ENCODE measurements at places on chromosomes 7 and 10.

DNA sequence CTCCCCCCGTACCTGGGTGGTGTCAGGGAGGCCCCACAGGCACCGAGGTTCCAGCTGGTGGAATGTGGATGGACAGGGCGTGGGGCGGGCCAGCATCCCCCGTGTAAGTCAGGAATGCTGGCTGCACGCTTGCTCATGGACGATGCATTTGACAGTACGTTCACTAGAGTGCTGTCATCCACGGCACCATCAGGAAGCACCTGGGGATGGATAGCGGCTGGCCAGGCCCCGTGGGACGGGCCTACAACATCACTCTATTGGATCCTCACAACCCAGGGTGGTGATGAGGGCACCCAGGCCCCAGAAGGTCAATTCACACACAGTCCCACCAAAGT, 63.6 kb downstream of the INSIG1 start:
- DNase-seq, result no peak

GRCh38 chr7:94067047-94067446, 62.9 kb upstream of the BET1 start:
- no peak for DNase-seq

DNA sequence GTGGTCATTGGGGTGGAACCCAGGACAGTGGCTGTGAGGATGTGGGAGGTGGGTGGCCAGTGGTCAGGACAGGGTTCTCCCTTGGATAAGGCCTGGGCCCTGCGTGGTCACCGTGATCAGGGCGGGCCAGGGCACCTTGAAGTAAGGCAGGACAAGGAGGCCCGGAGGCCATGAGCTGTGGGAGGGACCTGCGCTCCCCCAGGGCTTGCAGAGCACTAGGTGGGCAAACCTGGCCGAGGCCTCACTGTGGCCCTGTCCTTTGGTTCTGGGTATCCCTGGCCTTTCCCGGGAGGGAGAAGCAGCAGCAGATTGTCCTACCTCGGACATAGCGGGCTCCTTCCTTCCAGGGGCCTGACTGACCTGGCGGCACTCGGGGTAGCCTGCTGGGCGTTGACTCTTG, 144.8 kb upstream of the RET start:
- no peak for DNase-seq

GRCh38 chr7:82859106-82859850, 303.4 kb downstream of the PCLO start:
- no peak for DNase-seq

DNA sequence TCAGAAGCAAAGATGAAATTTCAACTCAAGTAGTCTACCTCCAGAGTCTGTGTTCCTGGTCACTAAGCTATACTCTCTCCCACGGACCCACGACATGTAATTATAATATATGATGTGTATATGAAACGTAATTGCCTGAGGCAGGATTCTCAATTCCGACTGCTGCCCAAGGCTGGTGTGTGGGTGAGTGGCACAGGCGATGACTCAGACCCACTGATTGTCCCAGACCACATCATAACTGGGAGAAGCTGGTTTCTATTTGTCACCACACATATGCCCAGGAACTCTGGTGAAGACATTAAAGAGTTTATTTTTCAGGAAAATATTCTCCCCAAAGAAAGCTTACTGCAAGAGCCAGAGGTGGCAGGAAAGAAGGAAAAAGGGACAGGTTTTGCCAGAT, 219.3 kb downstream of the JAZF1 start:
- peak; percentile 92 for DNase-seq

DNA sequence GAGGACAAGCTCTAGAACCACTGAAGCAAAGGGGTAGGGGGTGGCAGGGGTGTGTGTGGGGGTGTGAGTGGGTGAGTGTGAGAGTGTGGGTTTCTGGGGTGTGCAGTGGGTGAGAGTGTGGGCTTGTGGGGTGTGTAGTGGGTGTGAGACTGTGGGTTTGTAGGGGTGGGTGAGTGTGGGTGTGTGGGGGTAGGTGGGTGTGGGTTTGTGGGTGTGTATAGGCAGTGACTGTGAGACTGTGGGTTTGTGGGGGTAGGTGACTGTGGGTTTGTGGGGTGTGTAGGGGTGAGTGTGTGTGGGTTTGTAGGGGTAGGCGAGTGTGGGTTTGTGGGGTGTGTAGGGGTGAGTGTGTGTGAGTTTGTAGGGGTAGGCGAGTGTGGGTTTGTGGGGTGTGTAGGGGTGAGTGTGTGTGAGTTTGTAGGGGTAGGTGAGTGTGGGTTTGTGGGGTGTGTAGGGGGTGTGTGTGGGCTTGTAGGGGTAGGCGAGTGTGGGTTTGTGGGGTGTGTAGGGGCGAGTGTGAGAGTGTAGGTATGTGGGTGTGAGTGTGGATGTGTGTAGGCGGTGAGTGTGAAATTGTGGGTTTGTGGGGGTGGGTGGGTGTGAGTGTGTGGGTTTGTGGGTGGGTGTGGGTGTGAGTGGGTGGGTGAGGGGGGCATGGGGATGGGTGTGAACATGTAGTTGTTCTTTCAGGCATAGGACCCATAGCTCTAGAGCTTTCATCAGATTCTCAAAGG, 8.8 kb downstream of the NOS3 start:
- no peak for DNase-seq

GRCh38 chr10:132527339-132528063, 10.1 kb upstream of the INPP5A start:
- no peak for DNase-seq

- DNase-seq, result no peak
Observed at GRCh38 chr10:43377424-43377883, 6.0 kb downstream of the FXYD4 start.

DNA sequence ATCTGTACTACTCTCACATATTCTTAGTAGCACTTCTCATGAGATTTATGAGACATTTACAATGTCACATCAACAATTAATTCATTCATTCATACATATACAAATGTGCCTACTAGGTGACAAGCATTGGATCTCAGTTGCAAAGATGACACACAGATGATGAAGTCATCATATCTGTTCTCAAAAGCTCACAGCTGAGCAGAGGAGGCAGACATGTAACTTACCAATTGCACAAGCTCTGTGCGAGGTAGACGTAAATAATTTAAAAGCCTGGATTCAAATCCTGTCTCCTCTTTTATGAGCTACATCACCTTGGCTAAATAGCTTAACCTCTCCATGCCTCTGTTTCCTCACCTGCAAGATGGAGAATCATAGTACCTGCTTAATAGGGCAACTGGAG, 109.4 kb upstream of the FAM133B start:
- DNase-seq, result no peak

DNA sequence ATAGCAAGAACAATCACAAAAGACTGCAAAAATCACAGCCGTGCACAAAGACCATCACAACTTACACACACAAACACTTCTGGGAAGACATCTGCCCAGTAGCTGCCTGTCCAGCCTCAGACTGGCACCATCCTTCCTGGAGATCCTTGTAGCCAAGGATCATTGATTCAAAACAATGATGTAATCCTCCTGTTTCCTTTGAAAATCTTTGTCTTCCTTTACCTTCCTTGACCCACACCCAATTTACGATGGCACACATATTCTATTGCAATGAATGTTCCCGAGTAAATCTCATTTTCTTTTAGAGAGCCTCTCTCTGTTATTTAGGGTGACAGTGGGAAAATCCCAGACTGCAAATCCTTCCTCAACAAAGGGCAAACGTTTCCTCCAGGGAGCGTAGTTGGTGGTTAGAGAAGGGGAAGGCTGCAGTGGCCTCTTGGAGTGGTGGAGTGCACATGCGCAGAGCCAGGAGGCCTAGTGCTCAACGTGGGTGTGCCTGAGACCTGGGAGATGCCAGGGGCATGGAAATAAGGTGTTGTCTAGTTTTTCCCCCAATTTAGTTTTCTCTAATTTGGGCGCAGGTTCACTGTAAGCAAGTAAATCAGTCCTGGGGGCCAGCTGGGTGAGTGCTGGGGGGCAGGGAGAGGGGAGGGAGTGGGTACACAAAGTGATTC, 3.1 kb upstream of the INPP5A start:
- DNase-seq, result no peak

DNA sequence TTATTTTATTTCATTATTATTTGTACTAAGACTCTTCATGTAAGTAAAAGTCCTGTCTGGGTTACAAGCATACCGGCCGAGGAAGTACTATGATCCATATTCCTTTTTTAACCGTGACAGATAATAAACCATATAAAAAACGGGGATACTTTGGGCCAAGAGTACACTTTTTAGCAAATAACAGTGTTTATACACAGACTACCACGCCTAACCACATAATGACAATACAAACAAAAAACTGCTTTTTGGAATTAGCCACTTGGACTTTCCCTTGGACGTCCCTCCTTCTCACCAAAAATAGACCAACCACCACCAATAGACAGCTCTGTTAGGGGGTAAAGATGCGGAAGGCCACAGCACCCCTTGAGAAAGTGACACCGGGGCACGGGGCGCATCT, 800 bp downstream of the MINDY3 start:
- DNase-seq, result no peak

DNA sequence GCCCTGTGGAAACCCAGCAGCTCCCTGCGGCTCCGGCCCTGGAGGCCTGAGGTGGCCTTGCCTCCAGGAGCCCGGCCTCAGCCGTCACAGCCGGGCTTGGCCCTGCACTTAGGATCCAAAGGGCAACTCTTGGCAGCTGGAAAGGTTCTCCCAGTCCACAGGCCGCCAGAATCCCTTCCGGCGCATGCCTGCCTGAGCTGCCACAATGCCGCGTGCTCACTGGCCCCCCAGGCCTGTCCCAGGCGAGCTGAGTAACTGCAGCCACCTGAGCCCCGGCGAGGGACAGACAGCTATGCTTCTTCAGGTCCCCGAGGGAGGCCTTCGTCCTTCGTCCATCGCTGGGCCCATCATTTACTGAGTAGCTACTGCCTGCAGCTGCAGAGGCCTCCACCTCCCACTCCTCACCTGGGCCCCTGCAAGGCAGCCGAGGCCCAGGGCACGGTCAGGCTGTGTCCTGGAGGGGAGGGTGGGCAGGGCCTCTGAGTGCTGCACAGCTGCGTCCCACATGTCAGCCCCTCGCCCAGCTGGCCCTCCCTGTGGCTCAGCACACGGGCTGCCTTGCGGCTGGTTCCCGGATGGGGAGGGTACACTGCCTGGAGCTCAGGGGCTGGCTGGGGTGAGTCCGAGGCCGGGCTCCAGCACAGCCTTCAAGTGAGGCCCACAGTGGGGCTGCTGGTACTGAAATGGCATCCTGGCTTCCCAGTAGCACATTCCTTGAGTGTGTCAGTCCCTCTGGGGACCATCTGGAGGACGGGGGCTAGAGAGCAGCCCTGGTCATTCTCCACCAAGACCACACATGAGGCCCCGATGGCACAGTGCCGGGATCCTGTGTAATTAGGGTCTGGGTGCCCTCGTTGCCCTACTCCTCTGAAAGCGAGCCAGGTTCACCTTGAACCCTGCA, 172.5 kb downstream of the ELFN1 start:
- DNase-seq, result no peak

- DNase-seq, result no peak
Observed at GRCh38 chr10:88962336-88962735, 9.8 kb upstream of the ACTA2 start.

GRCh38 chr10:6140141-6140841, 51.5 kb downstream of the RBM17 start:
- no peak for DNase-seq

- DNase-seq, result no peak
Observed at GRCh38 chr10:85764108-85764507, 602.5 kb downstream of the GRID1 start.

DNA sequence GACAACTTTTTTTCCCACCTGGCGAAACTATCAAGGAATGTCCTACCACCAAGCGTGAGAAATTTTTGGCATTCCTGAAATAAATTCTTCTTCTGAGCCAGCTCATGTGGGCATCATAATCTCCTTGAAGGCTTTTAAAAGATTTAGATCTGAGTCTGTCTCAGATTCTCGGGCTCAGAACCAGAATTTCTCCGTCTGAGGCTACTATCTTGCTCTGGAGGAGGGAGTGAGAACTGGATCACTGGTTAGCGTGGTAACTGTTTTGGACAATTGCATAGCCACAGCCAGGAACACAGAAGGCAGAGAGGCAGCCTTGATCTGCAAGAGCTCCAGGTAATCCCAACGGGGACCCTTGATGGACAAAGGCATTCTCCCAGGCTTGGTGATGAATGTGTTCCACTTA, 1.0 kb upstream of the PLAC9 start:
- DNase-seq, result no peak
